ENCODE measurements at places on chromosomes 3 and 15.
A peak's percentile ranks its signal among the peaks of the same experiment; 100 is the strongest.

DNA sequence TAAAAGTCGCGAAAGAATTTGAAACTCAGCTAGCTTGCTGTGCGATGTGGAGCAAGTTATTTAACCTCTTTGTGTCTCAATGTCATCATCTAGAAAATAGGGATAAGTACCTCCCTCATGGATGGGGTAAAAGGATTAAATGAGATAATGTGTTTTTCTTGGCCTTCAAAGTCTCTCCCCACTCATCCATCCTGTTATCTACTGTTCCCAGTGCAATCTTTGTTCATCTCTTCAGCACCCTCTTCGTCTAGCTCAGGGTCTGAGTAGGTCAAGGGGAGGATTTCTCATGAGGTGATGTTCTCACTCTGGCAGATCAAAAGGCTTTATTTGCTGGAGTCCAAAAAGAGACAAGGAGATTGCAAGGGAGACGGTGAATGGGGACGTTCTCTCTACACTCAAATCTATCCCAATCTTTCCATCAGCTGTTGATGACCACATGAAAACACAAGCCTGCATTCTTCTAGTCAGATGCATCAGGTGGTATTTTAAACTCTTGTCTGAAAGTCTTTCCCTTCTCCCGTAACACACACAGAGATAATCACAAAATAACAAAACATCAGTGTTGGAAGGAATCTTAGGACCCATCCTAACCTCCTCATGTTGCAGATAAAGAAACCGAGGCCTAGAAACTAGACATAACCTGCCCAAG lies 1.3 kb downstream of the MESD start:
- peak overlapping the region; percentile 95 for H3K4me3 ChIP-seq
- peak overlapping the region; percentile 4 for H3K27ac ChIP-seq
- peaks cover 15% of the 10 kb centered on the region for H3K4me1 ChIP-seq
- H3K36me3 ChIP-seq, result no peaks in the 10 kb centered on the region

DNA sequence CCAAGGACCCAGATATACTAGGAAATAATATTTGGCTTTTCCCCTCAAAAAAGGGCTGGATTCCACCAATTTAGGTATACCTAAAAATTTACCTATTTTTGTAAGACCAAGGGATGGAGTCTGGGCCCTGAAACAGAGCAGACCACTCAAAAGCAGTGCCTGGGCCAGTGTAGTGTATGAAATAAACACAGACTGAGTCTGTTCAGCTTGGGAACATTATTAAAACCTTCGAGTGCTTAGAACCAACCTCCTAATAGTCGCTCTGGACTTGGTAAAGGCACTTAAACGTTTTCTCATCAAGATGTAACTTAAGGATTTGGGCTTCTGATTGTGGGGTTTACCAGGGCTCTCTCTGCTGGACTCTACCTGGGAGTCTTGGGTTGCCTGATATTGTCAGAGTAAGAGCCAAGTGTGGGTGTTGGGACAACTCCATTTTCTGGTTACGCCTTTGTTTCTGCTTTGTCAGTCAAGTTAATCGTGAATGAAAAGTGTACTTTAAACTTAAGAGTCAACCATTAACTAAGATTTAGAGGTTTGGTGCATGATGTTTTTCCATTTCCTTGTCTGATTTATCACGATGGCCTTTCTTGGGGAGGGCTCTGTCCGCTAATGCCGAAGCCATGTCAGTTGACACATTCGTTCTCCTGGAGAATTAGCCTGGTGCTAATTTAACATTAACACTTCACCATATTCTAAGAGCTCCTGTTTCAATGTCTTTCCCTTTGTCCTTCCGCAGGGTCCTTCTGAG lies 221.0 kb upstream of the TPM1 start:
- H3K36me3 ChIP-seq, result no peaks in the 10 kb centered on the region
- no peaks in the 10 kb centered on the region for H3K4me1 ChIP-seq
- no peak overlapping the region for H3K27ac ChIP-seq
- H3K27me3 ChIP-seq, result no peaks in the 10 kb centered on the region

- H3K4me1 ChIP-seq, result peaks cover 14% of the 10 kb centered on the region
- H3K27me3 ChIP-seq, result no peaks in the 10 kb centered on the region
- H3K4me3 ChIP-seq, result no peak overlapping the region
Observed at GRCh38 chr3:63936925-63937324, 24.7 kb upstream of the SCAANT1 start.

DNA sequence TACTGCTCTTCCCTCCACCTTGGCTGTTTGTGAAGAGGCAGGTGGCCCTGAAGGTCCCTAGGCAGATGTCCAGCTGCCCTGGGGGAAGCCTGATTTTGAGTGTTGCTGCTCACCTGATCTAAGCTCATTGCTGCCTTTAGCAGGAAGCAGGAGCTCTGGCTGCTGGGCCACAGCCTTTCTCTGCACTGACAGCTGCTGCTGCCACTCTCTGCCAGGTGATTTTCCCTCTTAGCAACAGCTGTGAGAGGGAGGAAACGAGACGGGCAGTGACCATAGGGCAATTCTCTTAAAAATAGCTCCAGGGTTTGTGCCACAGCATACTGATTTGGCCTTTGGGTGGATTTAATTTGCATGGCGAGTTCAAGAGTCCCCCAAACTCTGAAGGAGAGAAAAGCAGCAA lies 415.8 kb upstream of the SEMA6D start:
- H3K27ac ChIP-seq, result no peak overlapping the region
- no peaks in the 10 kb centered on the region for H3K27me3 ChIP-seq
- no peak overlapping the region for H3K4me3 ChIP-seq
- no peak for DNase-seq
- H3K36me3 ChIP-seq, result no peaks in the 10 kb centered on the region

DNA sequence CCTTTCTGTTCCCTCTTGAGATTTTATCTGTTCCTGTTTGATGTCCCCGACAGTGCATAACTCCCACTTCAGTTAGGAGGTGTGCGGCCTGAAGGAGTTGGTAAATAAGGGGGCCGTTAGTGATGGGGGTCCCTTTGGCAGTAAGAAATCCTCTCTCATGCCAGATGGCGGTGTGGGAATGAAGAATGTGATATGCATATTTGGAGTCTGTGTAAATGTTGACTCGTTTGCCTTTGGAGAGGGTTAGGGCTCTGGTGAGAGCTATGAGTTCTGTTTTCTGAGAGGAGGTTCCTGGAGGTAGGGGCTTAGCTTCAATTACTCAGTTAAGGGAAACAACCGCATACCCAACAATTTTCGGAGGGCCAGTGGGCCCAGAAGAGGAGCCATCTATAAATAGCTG lies 38.8 kb upstream of the RNF7 start:
- H3K27me3 ChIP-seq, result no peaks in the 10 kb centered on the region
- no peaks in the 10 kb centered on the region for H3K4me1 ChIP-seq
- no peak overlapping the region for H3K4me3 ChIP-seq
- DNase-seq, result no peak
- no peak overlapping the region for H3K27ac ChIP-seq

GRCh38 chr3:24156466-24156865 lies 211.4 kb downstream of the NR1D2 start:
- no peak overlapping the region for H3K27ac ChIP-seq
- DNase-seq, result peak; percentile 34
- H3K36me3 ChIP-seq, result no peaks in the 10 kb centered on the region

DNA sequence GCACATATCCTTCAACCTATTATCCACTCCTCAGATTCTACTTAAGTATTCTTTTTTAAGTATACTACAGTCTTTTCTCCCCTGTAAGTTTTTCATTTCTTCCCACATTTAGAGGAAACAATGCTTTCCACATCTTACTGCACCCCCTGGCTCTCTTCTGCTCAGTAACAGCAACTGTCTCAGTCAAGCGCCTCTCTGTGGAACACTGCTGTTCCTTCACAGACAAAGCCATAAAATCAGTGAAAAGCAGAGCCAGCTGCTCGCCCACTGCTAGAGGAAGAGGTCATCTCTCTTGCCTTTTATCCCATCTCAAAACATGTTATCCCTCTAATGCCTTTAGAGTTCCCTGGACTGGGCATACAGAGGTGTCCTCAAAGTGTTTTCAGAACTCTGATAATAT lies 24.8 kb downstream of the SERP1 start:
- no peak overlapping the region for H3K4me3 ChIP-seq
- no peak overlapping the region for H3K27ac ChIP-seq
- DNase-seq, result no peak
- H3K4me1 ChIP-seq, result no peaks in the 10 kb centered on the region
- no peaks in the 10 kb centered on the region for H3K36me3 ChIP-seq

DNA sequence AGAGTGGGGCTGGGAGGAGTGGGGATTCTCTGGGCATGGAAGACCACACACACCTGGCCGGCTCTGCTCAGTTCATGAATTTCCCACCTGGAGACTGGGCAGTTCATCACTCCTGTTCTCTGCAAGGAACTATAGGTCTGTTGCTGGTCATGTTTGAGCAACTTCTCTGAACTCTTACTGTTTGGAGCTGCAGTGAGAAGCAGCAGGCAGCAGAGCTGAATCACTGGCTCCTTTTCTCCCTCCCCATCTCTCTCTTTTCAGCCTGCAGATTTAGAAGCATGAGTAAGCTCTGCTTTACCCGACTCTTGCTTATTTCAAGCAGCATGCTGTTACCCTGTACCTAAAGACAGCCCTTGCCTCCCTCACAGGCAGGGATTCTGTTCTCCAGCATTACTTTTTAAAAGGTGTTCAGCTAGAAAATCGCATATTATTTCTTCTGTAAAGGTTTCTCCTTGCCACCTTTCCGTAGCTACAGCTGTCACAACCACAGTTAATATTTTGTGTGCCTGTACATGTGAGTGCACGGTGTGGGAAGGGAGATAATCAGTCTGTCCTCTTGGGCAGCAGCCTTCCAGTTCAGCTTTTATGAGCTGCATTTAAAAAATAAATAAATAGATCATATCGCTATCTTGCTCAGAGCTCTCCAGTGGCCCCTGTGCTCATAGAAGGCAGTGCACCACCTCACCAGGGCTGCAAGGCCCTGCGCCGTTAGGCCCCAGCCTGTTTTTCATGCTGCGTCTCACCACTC lies 131.6 kb downstream of the CHCHD6 start:
- no peak for DNase-seq
- no peaks in the 10 kb centered on the region for H3K27me3 ChIP-seq
- H3K27ac ChIP-seq, result no peak overlapping the region
- H3K4me1 ChIP-seq, result no peaks in the 10 kb centered on the region
- H3K36me3 ChIP-seq, result no peaks in the 10 kb centered on the region

- no peak for DNase-seq
- no peak overlapping the region for H3K27ac ChIP-seq
- H3K36me3 ChIP-seq, result no peaks in the 10 kb centered on the region
- H3K4me3 ChIP-seq, result no peak overlapping the region
- peaks cover 14% of the 10 kb centered on the region for H3K4me1 ChIP-seq
Observed at GRCh38 chr15:63037976-63038720, 4.4 kb upstream of the TPM1 start.

DNA sequence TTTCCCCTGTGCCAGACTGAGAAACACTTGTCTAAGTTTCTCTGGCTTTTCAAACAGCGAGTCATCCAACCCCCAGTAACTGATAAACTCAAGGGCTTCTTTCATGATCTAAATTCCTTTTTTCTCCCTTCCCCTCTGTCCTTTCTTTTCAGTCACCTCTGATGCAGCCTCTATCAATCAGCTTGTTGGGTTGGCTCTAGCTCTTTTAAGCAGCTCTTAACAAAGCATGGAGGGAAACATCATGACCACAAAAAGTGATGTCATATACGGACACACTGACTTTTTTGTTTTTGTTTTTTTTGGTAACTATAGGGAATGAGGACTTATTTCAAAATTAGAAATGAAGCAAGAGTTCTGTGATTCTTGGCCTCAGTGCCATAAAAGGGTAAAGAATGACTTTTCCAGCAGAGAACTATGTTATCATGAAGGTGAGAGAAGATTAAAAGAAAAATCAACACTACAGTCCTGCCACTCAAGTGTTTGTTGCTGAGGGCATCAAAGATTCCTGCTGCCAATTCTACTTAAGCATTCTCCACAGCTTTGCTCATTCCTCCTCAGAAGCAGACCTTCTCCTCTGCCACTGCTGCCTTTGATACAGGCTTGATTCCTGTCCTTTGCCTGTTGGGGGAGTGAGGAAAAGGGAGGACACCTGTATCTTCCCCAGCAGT lies 457.0 kb upstream of the ONECUT1 start:
- no peak overlapping the region for H3K4me3 ChIP-seq
- peak; percentile 6 for DNase-seq
- H3K27ac ChIP-seq, result no peak overlapping the region
- no peaks in the 10 kb centered on the region for H3K27me3 ChIP-seq
- H3K36me3 ChIP-seq, result no peaks in the 10 kb centered on the region
- peaks cover 2% of the 10 kb centered on the region for H3K4me1 ChIP-seq

GRCh38 chr3:159840703-159841299 lies 147.8 kb upstream of the IL12A start:
- peak overlapping the region; percentile 81 for H3K27ac ChIP-seq
- H3K27me3 ChIP-seq, result no peaks in the 10 kb centered on the region
- DNase-seq, result no peak
- no peaks in the 10 kb centered on the region for H3K36me3 ChIP-seq
